ENCODE measurements at places on chromosomes 12 and 14.

- no peak for DNase-seq
Measured at GRCh38 chr14:21267886-21268616, 1.2 kb downstream of the HNRNPC start.

DNA sequence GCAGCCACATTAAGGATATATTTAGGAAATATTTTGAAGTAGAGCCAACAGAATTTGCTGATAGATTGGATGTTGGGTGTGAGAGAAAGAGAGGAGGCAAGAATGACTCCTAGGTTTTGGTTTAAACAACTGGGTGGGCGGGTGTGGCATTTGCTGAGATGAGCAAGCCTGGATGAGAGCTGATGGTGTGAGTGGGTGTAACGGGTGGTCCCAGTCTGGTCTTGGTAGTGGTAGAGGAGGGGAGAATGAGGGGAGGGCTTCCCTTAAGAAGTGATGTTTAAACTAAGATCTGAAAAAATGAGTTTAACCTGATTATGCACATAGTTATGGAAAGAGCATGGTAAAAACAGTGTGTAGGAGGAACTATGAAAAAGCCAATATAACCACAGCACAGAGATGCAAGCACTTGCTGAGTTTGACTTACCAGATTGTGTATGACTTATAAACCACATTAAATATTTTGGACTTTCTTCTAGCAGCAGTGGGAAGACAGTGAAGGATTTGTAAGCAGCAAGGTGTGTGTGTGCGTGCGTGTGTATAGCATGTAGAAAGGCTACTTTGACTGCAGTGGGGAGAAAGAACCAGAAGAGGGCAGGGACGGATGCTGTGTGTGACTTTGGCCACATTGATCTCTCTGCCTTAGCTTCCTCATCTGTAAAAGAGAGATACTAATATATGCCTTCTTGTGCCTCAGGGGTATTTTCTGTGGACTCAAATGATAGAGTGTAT, 139.7 kb downstream of the PRIMA1 start:
- DNase-seq: no peak

- no peak for DNase-seq
Measured at GRCh38 chr14:73747379-73748211, 33.4 kb upstream of the PNMA1 start.

DNA sequence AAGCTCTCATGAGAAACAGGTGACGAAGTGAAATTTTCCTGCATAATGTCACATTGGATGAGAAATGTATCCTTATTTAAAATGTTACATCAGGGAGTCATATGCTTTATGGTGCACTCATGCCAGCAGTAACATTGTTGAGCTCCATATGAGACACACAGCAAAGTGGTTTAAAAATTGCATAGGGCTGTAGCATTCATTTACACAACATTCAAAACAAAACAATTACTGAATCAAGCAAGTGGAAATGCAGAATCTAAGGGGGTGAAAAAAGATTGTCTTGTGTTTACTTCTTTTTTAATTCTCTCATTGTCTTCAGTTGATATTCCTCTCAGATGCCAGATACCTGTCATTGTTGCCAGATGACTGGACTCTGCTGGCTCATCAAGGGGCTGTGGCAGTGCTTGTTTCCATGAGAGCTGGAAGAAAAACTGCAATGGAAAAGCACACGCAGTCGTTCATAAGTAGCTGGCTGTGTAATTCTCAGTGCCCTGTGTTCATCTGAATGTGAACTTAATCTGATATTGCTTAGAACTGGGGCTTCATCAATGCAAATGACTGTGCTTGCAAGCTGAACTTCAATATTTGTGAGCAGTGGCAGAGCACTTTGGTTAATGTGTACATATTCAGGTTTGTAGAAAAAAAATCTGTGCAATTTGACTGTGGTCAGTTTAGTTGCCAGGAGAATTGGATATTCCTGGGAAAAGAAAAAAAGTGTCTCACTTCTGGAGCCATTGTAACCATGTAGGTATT, 305.6 kb downstream of the RAD51B start:
- DNase-seq: no peak

GRCh38 chr14:67059596-67059995, 129.6 kb upstream of the GARIN2 start:
- no peak for DNase-seq

DNA sequence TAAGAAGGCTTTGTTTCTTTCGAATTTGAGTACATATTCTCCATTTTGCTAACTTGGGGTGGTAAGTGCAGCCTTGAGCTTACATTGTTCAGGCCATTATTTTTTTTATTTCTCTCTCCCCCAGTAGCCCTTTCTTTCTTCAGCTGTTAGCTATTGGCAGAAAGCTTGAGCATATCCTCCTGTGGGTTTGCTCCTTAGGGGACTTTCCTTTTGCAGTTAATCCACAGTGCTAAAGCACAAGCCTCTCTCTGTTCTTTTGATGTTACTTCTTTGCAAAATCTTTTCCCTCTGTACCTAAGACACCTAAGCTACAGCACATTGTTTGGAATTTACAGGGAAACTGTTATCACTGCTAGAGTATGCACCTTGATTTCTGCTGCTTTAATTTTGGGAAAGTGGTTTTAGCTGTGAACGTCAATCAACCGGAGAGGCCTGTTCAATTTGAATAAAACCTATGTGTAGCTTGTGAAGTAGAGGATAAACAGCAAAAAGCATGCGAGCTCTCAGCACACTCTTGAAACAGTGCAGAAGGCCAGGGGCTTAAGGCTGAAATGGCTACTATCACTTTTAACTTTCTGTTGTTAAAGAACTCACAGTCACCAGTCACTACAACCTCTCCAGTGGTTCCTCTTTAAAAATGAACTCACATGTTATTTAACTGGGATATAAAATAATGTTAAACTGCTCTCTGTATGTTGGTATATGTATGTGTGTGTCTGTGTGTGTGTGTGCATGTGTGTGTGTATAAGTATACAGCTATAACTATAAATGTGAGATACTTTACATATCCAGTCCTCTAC, 139.2 kb downstream of the PDZRN4 start:
- no peak for DNase-seq

DNA sequence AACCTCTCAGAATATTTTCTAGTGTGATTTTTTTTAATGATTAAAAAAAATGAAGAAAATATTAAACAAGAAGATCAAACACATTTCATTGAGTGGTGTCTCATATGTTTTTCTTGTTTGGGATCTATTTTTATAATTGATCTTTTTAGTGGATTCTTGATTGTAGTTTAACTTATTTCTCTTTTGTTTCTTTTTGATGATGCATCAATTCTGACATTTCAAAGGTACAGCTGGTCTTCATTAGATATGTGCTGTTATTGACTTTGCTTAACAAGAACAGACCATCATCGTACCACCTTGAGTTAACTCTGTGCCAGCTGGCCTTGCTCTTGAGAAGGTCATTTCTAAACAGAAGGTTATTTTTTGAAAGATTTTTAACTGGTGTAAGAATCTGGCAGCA, 45.8 kb upstream of the FGD4 start:
- no peak for DNase-seq

DNA sequence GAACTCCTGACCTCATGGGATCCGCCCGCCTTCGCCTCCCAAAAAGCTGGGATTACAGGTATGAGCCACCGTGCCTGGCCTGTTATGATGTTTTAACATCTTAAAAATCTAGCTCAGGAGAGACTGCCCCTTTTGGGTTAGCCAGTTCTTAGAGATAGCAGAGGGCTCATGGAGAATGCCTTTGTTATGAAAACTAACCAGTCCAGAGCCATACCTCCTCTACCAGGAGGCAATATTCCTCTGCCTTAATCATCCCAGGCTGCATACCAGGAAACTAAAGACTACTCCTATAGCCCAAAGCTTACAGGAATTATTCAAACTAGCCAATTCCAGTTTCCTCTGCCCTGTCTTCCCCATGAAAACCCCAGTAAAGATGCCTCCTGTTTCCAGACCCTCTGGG, 96.0 kb upstream of the MDM1 start:
- DNase-seq: no peak

DNA sequence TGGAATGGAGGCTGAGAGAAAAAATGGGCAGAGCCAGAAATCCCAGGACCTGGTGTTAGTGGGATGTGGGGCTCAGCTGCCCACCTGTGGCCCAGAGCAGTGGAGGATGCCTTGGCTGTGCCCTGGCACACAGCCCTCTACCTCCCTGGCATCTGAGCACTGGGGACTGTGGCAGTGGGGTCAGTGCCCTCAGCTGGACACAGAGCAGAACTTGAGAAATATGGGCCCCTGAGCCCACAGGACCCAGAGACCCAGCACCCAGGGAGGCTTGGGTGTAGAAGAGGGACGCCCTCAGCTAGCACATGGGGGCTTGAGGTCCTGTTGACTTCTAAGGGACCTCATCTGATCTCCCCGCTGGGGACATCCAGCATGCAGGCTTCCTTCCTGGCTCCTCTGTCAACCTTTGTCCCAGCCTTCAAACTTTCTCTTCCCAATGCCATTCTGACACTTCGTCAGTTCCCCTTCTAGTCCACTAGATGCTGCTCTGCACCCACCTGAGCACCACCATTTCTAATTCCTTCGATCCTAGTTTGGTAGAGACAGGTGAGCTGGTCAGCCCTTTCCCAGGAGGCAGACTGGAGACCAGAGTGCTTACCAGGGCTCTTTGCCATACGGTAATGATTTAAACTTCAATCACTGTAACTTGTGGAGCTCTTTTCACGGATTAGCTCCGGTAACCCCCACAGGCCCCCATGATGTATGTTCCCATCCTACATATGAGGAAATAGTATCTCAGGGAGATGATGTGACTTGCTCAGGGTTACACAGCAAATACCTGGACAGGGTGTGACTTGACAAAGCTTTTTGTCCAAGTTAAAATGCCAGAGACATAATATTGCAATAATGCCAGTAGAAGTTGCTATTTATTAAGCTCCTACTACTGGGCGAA, 143.7 kb downstream of the ASCL4 start:
- no peak for DNase-seq

- no peak for DNase-seq
Measured at GRCh38 chr14:100582496-100583165, 4.6 kb downstream of the BEGAIN start.

DNA sequence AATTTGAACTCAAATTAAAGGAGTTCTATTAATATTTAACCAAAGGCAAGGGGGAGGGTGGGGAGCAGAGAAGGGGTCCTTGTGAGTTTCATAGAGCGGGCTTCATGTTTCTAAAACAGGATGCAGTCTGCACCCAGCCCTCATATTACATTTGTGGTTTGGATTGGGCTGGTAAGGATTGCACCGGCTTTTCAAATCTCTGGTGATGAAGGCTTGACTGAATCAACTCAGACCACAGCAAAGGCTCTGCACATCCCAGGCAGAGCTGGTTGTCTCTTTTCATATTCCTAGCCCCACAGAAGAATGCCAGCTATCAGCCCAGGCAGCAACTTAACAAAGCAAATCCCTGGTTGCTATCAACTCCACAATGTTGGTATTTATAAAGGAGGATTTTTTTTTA, 1221.4 kb downstream of the VRK1 start:
- no peak for DNase-seq

All from activated CD8-positive, alpha-beta memory T cell treated with anti-CD3 and anti-CD28 coated beads for 48 hours (primary cell).